ENCODE measurements at places on chromosomes 13 and 19.

- DNase-seq = no peak
These were observed 3.4 kb downstream of the TBXA2R start for GRCh38 chr19:3603121-3603811.

DNA sequence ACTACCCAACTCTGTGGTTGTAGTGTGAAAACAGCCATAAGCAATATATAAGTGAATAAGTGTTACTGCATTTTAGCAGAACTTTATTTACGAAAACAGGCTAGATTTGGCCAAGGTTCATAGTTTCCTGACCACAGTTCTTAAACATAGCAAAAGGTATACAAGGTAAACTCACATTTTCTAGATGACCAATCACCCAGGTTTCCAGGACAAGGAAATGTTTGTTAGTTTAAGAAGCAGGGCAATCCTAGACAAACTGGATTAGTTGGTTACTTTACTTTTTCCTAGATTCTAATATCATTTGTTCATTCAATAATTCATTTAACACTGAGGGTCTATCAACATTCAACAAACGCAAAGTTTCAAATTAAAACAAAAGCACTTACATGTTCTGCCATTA lies 201.7 kb downstream of the SPRY2 start:
- DNase-seq = no peak

DNA sequence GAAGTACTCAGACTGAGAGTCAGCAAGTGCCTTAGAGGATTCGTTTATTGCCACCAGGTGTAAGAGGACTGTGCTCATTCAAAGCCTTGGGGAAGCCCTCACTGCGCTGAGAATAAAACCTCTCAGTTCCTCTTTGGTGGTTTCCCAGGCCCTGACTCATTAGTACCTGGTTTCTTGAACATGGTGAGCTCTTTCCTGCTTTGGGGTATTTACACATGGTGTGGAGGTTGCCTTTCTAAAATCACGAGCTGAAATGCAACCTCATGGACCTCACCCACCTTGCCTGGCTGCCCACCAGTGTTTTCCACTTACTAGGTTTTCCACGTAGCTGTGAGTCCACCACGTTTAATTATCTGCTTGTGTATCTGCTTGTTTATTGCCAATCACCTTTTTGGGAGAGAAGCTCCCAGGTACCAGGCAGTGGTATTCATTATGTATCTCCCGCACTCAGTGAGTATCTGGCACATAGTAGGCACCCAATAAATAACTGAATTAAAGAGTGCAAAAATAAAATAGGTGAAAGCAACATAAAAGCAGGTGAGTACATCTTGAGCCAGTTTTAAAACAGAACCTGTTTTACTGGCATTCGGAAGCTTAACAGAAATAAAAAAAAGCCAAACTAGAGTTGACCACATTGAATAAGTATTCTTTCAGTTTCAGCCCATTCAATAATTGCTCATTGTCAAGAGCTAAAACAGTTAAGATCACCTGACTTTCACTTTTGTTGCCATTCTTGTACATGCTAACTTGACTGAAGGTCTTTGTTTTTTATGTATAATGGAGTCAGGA lies 533.0 kb downstream of the MYO16 start:
- no peak for DNase-seq

GRCh38 chr13:71171740-71172139 lies 695.3 kb downstream of the DACH1 start:
- no peak for DNase-seq

GRCh38 chr19:5478925-5479588 lies 23.8 kb downstream of the ZNRF4 start:
- no peak for DNase-seq

DNA sequence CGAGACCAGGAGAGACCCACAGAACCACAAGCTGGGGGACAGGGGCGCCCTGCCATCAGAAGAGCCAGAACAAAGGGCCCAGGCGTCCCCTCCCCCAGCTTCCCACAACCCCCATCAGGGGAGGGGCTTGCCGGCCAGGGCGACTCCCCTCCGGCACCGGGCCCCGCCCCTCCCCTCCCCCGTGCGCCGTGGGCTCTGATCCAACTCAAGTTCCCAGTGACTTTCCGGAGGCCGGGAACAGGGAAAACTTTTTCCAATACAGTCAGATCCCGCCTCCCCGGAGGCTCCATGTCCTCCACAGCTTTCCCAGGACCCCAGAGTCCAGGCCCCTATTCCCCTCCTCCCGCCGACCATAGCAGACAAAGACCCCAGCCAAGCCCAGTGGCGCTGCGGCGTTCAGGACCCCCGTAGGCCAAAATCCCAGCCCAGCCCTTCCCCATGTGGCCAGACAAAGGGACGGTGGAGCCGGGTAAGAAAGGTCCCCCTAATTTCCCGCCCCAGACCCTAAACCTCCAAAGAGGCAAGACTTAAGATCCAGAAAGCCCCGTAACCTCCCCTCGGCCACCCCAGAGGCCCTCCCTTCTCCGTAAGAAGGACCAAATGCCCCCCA lies 673 bp downstream of the TEAD2 start:
- peak; percentile 47 for DNase-seq

DNA sequence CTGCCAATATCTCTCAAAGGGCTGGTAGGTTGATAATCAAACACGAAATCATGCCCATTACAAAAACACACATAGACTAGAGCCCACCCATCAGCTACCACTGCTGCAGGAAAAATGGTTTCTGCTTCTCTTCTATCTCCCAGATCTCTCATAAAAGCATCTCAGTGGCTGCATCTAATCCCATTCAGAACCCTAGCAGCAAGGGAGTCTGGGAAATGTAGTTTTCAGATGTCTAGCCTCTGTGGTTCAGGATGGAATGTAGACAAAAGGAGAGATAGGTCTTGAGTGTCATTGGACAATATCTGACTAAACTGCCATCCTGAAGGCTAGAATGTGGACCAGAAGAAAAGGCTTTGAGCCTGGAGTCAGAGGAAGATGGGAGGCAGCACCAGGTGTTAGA lies 32.1 kb downstream of the RDH8 start:
- DNase-seq = no peak

DNA sequence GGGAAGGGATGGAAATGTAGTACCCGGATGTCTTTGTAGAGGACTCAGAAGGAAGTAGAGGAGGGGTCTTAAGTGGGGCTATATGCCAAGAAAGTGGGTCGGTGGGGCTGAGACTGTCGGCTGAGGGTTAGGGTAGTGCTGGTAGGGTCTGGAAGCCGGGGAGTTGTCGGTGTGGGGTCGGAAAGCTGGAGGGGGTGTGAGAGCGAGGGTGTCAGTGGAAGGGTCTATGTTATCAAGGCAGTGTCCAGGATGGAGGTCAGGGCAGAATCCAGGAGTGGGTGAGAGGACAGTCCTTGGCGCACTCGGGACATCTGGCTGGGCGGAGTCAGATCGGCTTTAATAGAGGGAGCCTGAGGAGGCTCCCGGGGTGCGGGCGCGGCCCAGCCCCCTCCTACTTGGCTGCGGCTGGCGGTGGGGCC lies 1.7 kb downstream of the HSPB6 start:
- no peak for DNase-seq

DNA sequence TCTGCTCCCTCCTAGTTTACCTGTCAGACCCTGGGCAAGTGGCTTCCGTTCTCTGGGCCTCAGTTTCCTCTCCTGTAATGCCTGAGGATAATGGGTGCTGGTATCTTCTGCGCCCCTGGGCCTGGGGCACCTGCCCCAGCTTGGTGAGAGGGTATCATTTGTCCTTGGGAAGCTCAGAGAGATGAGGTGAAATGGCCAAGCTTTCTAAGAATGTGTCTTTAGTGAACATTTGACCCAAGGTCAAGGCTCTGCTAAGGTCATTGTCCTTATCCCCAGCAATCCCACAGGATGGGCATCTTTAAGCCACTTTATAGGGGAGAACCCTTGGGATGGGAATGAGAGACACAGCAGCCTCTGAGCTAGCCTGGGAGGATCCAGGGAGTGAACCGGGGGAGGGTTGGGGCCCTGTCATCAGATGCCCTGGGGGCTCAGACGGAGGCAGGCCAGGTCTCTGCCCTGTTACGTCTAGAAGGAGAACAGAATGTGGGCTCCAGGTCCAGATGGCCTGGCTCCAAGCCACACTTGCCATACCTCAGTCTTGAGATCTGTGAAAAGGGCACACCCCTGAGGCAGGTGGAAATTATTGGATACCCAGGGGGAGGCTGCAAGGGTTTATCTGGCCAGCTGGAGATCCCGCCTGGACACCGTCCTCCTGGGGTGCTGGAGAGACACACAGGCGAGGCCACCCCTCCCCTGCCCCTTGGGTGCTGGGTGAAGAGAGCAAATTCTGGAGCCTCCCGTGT lies 1.1 kb upstream of the NFIC start:
- DNase-seq = no peak

GRCh38 chr13:99207511-99207910 lies 6.9 kb downstream of the UBAC2 start:
- DNase-seq = no peak

DNA sequence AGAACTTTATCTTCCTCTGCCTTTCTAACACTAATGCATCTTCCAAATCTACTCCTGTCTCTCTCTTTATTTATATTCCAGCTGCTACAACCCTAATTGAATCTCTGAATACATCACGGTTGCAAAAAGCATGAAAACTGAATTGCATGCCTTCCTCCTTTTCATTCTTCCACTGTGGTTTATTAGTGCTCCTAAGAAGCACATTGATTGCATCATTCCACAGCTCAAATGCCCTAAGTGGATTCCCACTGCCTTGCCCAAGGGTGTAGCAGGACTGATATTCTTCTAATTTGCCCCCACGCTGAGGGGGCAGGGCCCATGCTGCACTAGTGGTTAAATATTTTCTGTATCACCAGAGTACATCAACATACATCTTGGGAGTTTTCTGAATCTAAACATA lies 640.8 kb downstream of the EFNB2 start:
- no peak for DNase-seq

DNA sequence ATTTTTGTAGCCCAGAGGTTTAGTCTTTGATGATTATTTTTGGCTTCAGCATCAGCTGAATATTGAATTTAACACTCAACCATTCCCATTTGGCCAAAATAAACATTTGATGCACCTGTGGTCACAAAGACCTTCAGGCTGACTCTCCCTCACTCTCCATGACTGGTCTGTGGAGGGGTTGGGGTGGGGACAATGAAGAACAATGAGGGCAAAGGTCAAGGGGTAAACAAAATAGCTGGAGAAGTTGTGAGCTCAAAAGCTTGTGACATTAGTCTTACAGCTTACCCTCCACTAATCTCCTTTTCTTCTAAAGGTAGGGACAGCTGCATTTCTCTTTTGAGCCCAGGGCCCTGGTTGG lies 86.9 kb downstream of the SLC15A1 start:
- no peak for DNase-seq

GRCh38 chr13:40518481-40518882 lies 148.0 kb downstream of the FOXO1 start:
- no peak for DNase-seq

DNA sequence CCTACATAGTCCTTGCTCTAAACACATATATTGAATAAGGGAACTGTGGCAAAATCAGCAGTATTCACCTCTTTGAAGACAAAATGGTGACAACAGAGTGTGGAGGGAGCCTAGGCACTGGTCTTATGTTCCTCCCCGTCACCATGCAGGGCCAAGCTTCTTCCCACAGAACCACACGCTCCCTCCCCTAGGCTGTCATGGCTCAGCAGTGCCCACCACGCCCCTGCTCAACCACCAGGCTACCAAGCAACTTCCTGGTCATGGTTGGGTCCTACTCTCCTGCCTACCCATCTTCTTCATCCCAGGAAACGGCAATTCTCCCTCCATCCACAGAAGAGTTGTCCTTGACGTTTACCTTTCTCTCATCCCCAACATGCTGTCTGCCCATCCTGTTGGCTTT lies 126.1 kb downstream of the CRYL1 start:
- DNase-seq = no peak

- no peak for DNase-seq
These were observed 116.2 kb downstream of the POSTN start for GRCh38 chr13:37482331-37482730.

DNA sequence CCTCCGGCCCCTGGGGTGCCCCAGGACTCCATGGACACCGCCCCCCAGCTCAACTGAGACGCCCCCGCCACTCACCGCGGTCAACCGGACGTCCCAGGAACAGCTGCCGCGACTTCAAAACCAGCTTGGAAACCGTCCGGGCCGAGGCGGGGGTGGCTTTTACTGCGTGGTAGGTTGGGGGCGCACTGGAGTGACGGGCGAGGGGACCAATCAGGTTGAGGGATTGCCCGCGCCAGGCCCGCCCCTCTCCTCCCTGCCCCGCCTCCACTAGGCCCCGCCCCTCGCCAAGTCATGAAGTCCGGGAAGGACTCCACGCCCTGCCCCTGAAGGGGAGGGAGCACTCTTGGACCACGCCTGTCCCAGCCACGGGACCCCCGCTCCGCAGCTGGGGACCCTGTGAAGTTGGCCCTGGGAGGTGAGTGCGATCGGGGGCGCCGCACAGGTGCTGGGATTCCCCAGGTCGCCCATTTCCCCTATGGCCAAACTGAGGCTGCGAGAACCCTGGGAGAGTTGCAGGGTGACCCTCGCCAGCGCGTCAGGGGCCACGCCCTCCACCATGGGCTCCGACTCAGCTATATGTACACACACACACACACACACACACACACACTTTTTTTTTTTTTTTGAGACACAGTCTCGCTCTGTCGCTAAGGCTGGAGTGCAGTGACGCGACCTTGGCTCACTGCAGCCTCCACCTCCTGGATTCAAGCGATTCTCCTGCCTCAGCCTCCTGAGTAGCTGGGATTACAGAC lies at the start of gene PLIN3:
Gene PLIN3 (minus strand): TSS at position 134 of the 752 bp plus-strand sequence. CDS start 6,273 bp downstream, outside the sequence.
- peak; percentile 95 for DNase-seq

DNA sequence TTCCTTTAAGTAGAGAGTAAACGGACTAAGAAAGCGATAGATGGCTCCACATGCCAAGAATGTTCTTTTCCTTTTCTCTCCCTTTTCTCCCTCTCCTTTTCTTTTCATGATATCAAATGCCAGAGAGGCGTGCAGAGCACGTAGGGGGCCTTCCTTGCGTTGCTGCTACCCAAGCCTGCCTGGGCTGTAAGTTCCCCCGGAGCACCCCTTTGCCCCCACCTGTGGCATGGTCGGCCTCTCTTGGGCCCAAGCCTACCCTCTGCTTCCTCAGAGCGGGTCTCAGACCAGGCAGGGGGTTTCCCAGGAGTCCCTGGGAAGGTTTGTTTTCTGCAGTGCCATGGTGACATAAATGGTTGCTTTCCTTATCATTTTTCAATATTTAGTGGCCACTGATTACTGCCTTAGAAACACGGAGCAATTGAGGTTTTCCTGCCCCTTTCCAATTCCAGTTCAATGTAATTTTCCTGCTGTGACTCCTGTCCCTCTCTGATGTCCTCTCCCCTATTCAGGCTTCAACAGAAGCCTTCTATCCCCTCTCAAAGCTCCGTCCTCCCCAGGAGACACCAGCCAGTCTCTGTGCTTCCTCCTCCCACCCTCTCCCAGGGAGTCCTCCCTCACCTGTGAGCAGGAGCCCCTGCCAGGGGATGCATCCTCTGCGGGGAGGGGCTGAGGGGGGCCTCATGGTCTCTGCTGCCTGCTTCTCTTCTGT lies 22.6 kb upstream of the CD177 start:
- no peak for DNase-seq

- peak; percentile 36 for DNase-seq
These were observed 607.6 kb downstream of the FGF9 start for GRCh38 chr13:22278336-22278929.

GRCh38 chr19:39607021-39607420 lies 4.7 kb downstream of the LGALS13 start:
- DNase-seq = no peak

DNA sequence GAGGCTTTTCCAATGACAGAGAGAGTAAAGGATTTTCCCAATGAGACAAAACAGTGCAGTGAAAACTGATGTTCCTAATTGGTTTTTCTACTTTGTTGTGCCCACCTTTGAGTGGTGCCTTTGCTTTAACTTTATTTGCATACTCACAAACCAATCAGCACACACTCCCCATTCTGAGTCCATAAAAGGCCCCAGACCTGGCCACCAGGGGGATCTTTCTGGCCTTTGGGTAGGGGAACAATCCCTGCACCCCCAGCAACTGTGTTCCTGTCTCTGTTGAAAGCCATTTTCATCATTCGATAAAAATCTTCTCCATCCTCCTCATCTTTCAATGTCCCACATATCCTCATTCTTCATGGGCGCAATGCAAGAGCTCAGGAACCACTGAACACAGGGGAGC lies 252.8 kb downstream of the B3GLCT start:
- no peak for DNase-seq

Data from small intestine (tissue), 16 donors.